ENCODE measurements at places on chromosomes 11 and 22. TPM values are rescaled to one million over a fixed set of nuclear protein-coding genes. Genes with fewer than 3 reads are reported as not detected.

GRCh38 chr11:57751676-57752253 is at the start of gene BTBD18:
BTBD18 (minus strand) TSS chr11:57751819; CDS start chr11:57751188, 631 bp downstream.
- DNase-seq, result no peak

Gene RIMBP3B
- total RNA-seq, result not detected

- DNase-seq, result no peak
These were observed 1.8 kb downstream of the PHOX2A start for GRCh38 chr11:72242141-72242540.

- no peak for DNase-seq
These were observed 3.8 kb downstream of the ACY3 start for GRCh38 chr11:67646535-67647336.

DNA sequence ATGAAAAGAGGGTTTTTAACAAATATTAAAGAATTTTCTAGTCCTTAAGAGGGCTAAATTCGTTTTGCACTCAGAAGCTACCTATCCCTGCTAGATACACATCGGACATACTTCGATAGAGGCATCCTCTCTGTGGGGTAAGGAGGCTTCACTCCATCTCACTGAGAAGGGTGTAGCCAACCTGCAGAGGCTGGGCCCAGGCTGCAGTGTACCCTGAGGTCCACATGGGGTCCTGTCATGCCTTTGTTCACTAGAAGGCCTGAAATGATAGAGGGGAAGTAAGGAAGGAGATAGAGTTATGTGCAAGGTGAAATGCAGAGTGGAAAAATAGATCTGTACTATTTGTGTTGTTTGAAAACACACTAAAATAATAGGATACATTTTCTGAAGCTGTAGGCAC is 45.6 kb downstream of the IGSF9B start:
- no peak for DNase-seq
